CD4-positive, alpha-beta T cell treated with Interleukin-12 subunit alpha and Interleukin-12 subunit beta, for 1 hour (primary cell): ENCODE measurements at places on chromosomes 1 and 21.
A peak's percentile ranks its signal among the peaks of the same experiment; 100 is the strongest.

GRCh38 chr21:45800339-45801080 is 157.0 kb downstream of the PCBP3 start:
- no peak for DNase-seq

- DNase-seq: peak; percentile 9
Observed at GRCh38 chr1:28417441-28417922, 47.9 kb downstream of the PHACTR4 start.

DNA sequence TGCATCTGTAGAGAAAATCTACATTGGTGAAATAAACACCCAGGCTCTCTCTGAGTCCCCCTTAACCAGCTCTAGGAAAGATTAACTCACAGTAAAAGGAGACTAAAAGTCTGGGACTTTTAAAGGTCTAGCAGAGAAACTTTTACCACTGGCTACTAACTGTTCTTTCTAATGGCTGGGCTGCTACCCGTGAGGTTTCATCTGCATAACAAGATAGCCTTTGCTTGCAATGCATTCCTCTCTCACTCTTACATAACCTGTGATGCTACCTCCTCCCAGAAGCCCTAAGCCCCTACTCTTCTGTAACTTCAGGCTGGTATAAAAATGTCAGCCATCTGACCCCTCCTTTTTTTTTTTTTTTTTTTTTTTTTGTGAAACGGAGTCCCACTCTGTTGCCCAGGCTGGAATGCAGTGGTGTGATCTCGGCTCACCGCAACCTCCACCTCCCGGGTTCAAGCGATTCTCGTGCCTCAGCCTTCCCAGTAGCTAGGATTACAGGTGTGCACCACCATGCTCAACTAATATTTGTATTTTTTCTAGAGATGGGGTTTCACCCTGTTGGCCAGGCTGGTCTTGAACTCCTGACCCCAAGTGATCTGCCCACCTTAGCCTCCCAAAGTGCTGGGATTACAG is 344.2 kb downstream of the RGS7 start:
- no peak for DNase-seq

- peak; percentile 45 for DNase-seq
Observed at GRCh38 chr21:14630556-14631069, 84.5 kb upstream of the SAMSN1 start.

GRCh38 chr1:228335406-228336307 is 71.0 kb downstream of the TRIM11 start:
- no peak for DNase-seq

GRCh38 chr21:32112195-32112594 is 166.7 kb downstream of the MIS18A start:
- DNase-seq: no peak

- no peak for DNase-seq
Observed at GRCh38 chr1:32652244-32652962, 1.4 kb downstream of the RBBP4 start.

GRCh38 chr1:115166531-115167091 is 77.3 kb upstream of the TSPAN2 start:
- DNase-seq: no peak

GRCh38 chr1:162333991-162334390 is 42.7 kb downstream of the SPATA46 start:
- no peak for DNase-seq

DNA sequence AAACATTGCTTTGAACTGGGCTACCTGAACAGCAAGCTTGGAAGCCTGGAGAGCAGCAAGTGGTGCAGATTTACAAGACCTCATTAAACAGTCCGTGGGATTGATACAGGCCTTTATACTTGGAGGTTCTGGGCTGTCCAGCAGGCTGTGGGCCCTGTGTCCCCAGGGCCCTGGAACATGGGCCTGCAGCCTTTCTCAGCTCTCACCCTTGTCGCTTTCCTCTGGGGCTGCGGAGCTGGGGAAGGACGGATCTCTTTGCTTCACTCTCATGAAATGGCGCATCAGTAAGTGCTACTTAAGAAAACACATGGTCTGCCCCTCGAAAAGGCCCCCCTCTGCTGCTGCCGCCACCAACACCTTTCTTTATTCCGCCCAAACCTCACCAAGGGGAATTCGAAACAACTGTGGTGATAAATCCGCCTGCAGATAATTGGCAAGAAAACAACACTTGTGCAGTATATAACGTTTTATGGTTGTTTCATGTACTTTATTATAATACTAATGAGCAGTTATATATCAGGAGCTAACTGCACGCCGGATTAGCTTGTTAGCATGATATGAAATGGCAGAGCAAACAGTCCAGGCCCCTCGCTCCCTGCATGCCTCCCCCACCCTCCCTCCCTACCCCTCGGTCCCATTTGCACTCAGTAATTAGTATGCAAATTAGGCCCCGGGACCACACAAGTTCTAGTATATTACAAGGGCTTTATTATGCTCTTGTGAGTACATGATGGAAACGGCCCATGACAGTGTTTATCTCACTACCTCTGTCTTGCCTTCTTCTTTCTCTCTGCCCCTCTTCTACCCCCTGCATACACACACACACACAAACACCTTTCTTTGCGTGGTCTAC is 131.5 kb downstream of the RNF220 start:
- DNase-seq: no peak

GRCh38 chr1:86703696-86704457 is 499 bp upstream of the SH3GLB1 start:
- peak; percentile 56 for DNase-seq

DNA sequence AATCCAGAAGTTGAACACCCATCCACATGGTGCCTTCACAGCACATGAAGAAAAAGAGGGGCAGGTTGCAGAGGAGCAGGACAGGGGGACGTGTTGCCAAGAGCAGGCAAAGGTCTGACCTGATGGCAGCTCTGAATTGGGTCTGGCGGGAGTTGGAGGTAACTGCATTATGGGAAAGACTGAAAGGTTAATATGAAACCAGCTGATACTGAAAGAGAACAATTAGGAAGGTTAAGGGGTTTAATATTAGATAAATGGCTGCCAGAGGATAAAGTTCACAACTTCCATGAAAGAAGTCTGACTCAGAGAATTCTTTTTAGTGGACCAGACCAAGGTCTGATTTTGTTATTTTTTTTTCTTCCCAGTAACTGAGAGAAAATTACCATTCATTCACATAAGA is 76.1 kb downstream of the CD58 start:
- no peak for DNase-seq

GRCh38 chr1:34213956-34214355 is 37.2 kb downstream of the C1orf94 start:
- DNase-seq: no peak

- DNase-seq: no peak
Observed at GRCh38 chr1:247421074-247421473, 5.1 kb downstream of the NLRP3 start.

- no peak for DNase-seq
Observed at GRCh38 chr1:71498542-71498941, 417.7 kb upstream of the ZRANB2 start.

GRCh38 chr1:235302143-235302542 is 25.8 kb downstream of the ARID4B start:
- no peak for DNase-seq

GRCh38 chr21:26842300-26842699 is 2.9 kb downstream of the ADAMTS1 start:
- no peak for DNase-seq

- DNase-seq: no peak
Observed at GRCh38 chr1:100799954-100800612, 80.5 kb downstream of the VCAM1 start.

GRCh38 chr1:236545621-236546169 is 21.9 kb downstream of the LGALS8 start:
- DNase-seq: peak; percentile 20

DNA sequence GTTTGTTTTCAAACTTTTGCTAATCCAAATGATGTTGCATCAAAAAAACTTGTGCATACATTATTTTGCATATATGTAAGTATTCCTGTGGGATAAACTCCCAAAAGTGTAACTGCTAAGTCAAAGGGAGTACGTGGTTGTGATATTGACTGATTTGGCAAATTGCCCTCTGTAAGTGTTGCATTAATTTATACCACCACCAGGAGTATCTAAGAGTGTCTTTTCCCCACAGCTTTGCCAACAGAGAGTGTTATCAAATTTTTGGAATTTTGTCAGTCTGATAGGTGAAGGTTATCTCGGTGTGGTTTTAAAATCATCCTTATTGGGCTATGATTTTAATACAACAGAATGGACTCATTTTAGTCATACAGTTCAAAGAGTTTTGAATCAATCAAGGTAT is 30.1 kb upstream of the PARP1 start:
- peak; percentile 12 for DNase-seq

DNA sequence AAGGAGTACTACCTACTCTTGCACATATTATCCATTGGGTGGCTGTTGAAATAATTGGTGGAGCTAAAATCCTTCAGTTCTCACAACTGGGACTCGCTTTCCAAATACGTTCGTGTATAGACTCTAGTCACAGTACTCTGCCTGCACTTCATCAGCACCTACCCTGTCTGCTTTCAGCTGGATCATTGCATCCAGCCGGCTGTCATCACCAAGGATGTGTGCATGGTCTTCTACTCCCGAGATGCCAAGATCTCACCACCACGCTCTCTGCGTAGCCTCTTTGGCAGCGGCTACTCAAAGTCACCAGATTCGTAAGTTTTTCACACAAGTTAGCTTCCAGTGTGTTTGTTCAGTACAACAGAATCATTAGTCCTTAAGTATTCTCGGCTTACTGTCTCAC is 37.3 kb upstream of the PGD start:
- no peak for DNase-seq

GRCh38 chr1:113860891-113861290 is 10.6 kb downstream of the PTPN22 start:
- no peak for DNase-seq

GRCh38 chr1:159510229-159510541 is 25.6 kb downstream of the OR10J5 start:
- DNase-seq: no peak

DNA sequence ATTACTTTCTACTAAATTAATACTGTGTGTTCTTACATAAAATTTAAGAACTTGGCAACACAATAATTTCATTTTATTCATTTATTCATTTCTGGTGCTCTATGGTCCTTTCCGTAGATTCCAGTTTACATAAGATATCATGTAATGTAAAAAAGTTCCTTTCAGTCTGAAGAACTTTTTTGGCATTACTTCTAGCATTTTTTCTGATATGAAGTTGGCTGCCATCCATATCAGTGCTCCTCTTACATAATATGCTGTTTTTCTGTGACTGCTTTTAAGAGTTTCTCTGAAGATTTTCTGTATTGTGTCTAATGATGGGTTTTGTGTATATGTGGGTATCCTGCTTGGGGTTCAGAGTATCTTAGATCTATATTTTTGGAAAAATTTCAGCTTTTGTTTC is 34.8 kb downstream of the LIN9 start:
- no peak for DNase-seq

GRCh38 chr1:73756817-73757216 is 441.2 kb downstream of the LRRIQ3 start:
- no peak for DNase-seq

DNA sequence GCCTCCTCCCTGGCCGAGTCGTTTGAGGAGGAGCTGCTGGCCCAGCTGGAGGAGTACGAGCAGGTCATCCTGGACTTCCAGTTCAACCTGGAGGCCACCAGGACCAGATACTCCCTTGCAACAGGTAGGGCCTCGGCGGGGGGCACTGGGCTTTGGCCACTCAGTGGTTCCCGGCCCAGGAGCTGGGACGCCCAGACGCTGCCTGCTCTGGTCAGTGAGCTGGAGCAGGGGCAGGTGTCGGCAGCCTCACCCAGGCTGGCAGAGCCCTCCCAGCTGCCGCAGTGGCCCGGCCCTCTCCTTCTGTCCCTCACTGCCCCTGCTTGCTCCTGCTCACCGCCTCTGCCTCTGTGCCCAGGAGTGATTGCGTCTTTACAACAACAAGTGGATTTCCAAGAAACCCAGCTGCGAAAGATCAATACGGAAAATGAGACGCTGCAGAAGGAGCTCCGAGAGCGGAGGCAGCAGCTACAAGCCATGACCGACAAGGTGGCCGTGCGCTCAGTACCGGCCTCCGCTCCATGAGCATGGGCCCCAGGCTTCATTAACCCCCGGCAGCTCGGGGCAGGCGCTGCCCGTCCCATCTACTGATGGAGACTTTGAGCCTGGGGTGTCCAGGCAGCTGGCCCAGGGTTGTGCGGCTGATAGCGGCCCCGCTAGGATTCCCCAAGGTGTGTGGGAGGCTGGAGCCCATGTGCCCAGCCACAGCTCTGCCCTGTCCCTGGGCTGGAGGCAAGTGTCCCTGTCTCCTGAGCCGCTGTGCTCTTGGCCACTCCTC is 9.0 kb upstream of the SMIM1 start:
- DNase-seq: no peak

GRCh38 chr1:198798923-198799386 is 160.1 kb downstream of the PTPRC start:
- DNase-seq: no peak

DNA sequence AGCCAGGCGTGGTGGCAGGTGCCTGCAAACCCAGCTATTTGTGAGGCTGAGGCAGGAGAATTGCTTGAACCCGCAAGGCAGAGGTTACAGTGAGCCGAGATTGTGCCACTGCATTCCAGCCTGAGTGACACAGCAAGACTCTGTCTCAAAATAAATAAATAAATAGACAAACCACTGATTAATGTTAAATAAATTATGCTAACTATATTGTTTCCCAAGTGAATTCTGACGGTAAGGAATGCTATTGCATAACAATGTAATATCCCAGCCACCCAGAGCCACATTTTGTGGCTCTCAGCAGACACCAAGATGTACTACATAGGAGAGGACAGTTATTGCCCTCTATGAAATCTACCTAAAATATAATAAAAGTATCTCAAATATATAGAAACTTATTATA is 55.4 kb downstream of the LPGAT1 start:
- DNase-seq: no peak

DNA sequence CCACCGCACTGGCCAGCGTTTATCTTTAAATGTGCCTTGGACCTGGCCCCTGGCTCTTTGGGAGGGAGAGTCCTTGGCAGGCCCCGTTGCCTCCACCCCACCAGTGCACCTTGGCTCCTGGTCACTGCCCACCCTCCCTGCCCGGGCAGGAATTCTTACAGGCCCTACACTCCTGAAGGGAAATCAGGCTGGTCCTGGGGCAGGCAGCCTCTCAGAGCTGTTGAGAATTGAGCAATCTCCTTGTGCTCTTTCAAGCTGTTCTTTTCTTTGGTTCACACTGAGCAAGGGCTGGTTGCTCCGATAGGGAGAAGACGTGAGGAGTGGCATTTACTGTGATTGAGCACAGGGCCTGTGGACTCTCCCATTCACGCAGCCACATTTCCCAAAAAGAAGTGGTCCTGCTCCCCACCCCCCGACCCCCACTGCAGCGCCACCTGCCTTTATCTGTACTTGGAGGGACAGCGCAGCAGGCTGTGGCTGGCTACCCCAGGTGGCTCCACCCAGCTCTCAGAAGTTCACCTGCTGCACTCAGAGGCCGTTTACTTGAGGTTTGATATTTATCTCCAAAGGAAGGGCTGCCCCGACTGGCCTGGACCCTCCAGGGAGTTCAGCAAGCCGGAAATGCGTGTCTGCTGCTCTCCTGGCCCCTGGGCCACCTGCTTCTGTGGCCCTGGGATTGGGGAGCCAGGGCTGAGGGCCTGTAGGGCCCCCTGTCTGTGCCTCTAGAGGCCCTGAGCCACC is 47.8 kb downstream of the SKI start:
- no peak for DNase-seq
